ENCODE measurements at places on chromosomes 2 and 18. TPM values are rescaled to one million over a fixed set of nuclear protein-coding genes. Genes with fewer than 3 reads are reported as not detected.

The NCKAP1 gene
- 97.3 TPM for total RNA-seq

The MEP1B gene
- not detected for total RNA-seq

The C2orf81 gene
- 0.13 TPM for total RNA-seq

The RSAD2 gene
- 0.25 TPM for total RNA-seq

DNA sequence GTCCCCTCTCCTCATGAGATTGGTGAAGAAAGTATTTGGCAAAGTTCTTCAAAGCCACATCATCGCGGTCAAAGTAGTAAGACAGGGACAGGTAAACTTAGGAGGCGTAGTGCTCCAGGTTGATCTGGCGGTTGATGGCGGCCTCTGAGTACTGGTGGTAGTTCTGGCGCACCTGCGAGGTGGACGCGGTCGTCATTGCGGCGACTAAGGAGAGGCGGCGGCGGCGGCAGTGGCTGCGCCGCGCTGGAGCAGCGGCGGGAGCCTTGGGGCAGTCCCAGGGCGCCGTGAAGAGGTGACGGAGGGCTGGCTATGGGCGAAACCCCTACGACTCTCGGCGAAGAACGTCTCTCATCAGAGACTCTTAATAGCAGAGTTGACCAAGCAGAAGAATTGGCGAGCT, 107.2 kb upstream of the UBE2E3 start:
- no peak for DNase-seq

- no peak for DNase-seq
Observed at GRCh38 chr18:34947711-34948125, 93.5 kb upstream of the MAPRE2 start.

GRCh38 chr2:24972315-24972961, 683 bp upstream of the DNAJC27 start:
- peak; percentile 54 for DNase-seq

- no peak for DNase-seq
Observed at GRCh38 chr2:67295851-67296250, 101.3 kb upstream of the ETAA1 start.
